Ureter (tissue), 1 donor: ENCODE measurements at places on chromosomes 1 and 21.

DNA sequence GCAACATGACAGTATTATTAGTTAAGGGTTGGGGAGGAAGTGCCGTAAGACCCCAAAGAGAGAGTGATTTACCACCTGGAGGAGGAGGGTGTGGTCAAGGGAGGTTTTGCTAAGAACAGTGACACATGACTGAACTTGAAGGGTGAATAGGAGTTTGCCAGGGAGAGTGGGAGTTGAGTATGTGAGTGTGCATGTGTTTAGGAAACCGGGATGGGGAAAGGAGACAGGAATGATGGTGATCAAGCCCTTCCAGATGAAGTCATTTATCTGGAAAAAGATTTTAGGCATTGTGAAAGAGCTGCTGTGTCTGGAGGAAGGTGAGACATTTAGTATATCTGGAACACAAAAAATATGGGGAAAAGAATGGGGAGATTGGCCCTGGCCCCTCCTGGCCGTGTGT is 28.1 kb upstream of the IL10 start:
- DNase-seq = no peak

GRCh38 chr1:30866594-30866993 is 42.0 kb downstream of the SDC3 start:
- no peak for DNase-seq

DNA sequence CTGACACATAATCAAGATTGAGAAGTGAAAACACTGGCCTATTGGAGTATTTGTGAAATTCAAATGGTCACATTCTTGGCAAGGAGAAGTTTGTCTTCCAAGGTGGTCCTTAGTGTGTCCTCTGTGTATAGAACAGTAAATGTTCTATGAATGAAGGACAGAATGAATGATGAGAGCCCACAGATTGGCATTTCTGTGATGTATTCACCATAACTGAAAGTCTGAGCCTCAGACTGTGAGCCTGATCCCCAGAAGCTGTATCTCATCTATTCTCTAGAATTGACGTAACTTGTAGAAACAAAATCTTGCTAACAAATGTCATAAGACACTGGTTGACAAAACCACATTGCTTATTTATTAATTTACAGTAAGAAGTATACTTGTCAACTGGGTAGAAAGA is 111.5 kb upstream of the ETV3 start:
- DNase-seq = no peak

DNA sequence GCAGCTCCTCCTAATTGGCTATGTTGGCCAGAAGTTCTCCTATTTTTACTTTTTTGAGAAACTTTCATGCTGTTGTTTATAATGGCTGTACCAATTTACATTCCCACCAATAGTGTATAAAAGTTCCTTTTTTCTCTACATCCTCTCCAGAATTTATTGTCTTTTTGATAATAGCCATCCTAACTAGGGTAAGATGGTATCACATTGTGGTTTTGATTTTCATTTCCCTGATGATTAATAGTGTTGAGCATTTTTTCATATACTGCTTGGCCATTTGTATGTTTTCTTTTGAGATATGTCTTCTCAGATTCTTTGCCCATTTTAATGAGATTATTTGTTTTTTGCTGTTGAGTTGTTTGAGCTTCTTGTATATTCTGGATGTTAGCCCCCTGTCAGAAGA is 46.8 kb downstream of the NTMT2 start:
- DNase-seq = no peak

- DNase-seq = no peak
Observed at GRCh38 chr1:217919683-217920388, 288.7 kb downstream of the SPATA17 start.

DNA sequence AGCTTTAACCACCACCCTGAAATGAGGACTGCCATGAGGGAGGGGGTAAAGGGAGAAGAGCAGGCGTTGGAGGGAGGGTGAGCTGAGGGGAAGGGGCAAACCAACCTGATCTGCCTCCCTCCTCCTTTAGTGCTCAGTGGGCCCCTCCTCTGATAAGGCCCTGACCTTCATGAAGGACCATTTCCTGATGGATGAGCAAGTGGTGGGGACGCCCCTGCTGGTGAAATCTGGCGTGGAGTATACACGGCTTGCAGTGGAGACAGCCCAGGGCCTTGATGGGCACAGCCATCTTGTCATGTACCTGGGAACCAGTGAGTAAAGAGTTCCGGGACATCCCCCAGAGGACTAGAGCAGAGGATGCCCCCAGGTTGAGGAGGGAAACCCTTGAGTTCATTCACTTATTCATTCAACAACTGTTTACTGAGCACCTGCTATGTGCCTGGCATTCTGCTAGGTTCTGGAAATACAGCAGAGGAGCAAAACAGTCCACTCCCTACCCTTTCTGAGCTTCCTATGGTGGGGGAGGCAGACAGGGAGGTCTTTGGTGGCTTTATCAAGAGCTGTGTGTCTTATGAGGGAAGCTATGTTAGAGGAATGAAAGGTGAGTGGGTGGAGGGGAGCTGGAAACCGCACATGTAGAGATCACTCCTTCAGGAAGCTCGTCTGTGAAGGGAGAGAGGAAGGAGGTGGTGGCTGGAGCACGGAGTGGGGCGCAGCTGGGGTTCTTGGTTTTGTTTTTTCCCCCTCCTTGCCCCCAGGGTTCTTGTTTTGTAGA is 19.5 kb downstream of the SEMA4A start:
- DNase-seq = no peak
